ENCODE measurements at places on chromosomes 1 and 21. TPM values are rescaled to one million over a fixed set of nuclear protein-coding genes. Genes with fewer than 3 reads are reported as not detected.

The CLEC20A gene
- total RNA-seq, result not detected

The SPRR2G gene
- total RNA-seq, result not detected

The LCE1A gene
- total RNA-seq, result not detected

The WDR64 gene
- total RNA-seq, result not detected

DNA sequence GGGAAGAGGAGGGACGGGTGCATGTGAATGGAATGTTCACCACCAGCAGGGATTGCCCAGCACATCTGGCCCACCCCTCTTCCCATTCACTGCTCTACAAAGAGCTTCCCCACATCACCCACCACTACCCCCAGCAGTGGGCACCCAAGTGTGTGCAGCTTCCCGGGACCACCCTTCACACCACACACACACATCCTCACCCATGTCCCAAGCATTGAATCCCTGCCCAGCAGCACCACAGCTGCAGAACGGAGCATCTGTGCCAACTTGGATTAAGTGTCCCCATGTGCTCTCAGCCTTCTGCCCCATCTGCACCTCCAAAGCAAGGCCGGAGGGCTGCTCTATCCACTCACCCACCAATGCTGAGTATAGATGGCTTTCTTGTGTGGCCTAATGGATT, 141.4 kb downstream of the PSMG1 start:
- H3K4me1 ChIP-seq, result peaks cover 12% of the 10 kb centered on the region
- no peak overlapping the region for H3K27ac ChIP-seq
- no peak overlapping the region for H3K4me3 ChIP-seq
- no peaks in the 10 kb centered on the region for H3K36me3 ChIP-seq

DNA sequence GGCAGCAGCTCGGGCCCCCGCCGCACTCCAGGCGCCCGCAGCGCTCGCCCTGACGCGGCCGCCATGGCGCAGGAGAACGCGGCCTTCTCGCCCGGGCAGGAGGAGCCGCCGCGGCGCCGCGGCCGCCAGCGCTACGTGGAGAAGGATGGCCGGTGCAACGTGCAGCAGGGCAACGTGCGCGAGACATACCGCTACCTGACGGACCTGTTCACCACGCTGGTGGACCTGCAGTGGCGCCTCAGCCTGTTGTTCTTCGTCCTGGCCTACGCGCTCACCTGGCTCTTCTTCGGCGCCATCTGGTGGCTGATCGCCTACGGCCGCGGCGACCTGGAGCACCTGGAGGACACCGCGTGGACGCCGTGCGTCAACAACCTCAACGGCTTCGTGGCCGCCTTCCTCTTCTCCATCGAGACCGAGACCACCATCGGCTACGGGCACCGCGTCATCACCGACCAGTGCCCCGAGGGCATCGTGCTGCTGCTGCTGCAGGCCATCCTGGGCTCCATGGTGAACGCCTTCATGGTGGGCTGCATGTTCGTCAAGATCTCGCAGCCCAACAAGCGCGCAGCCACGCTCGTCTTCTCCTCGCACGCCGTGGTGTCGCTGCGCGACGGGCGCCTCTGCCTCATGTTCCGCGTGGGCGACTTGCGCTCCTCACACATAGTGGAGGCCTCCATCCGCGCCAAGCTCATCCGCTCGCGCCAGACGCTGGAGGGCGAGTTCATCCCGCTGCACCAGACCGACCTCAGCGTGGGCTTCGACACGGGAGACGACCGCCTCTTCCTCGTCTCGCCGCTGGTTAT, 2.8 kb downstream of the KCNJ9 start:
- no peak for DNase-seq
- peaks cover 10% of the 10 kb centered on the region for H3K36me3 ChIP-seq
- peak overlapping the region; percentile 84 for H3K27ac ChIP-seq
- peaks cover 27% of the 10 kb centered on the region for H3K4me1 ChIP-seq
- no peaks in the 10 kb centered on the region for H3K27me3 ChIP-seq

GRCh38 chr1:12141163-12141850, 25.5 kb upstream of the TNFRSF1B start:
- H3K27me3 ChIP-seq, result no peaks in the 10 kb centered on the region
- DNase-seq, result no peak
- no peak overlapping the region for H3K27ac ChIP-seq
- no peak overlapping the region for H3K4me3 ChIP-seq
- no peaks in the 10 kb centered on the region for H3K36me3 ChIP-seq

GRCh38 chr1:205455581-205456382, at the start of gene BLACAT1:
TSS of gene BLACAT1 (minus strand) at chr1:205456045.
- peaks cover 22% of the 10 kb centered on the region for H3K27me3 ChIP-seq
- peaks cover 15% of the 10 kb centered on the region for H3K4me1 ChIP-seq
- no peak within 1 kb of the TSS for H3K27ac ChIP-seq
- no peaks in the 10 kb centered on the region for H3K36me3 ChIP-seq
- DNase-seq, result no peak
- H3K4me3 ChIP-seq, result peak within 1 kb of the TSS; percentile 45

GRCh38 chr1:36805979-36806640, 228.2 kb downstream of the GRIK3 start:
- H3K27me3 ChIP-seq, result no peaks in the 10 kb centered on the region
- H3K36me3 ChIP-seq, result no peaks in the 10 kb centered on the region
- no peak overlapping the region for H3K4me3 ChIP-seq
- H3K27ac ChIP-seq, result no peak overlapping the region
- no peaks in the 10 kb centered on the region for H3K4me1 ChIP-seq

- peaks cover 52% of the 10 kb centered on the region for H3K4me1 ChIP-seq
- DNase-seq, result no peak
- H3K27ac ChIP-seq, result no peak overlapping the region
- H3K36me3 ChIP-seq, result no peaks in the 10 kb centered on the region
- no peaks in the 10 kb centered on the region for H3K27me3 ChIP-seq
These were observed 5.5 kb downstream of the MRPS6 start for GRCh38 chr21:34078915-34079314.

GRCh38 chr1:67676287-67676686, 8.7 kb upstream of the GADD45A start:
- no peak for DNase-seq
- H3K27me3 ChIP-seq, result no peaks in the 10 kb centered on the region

DNA sequence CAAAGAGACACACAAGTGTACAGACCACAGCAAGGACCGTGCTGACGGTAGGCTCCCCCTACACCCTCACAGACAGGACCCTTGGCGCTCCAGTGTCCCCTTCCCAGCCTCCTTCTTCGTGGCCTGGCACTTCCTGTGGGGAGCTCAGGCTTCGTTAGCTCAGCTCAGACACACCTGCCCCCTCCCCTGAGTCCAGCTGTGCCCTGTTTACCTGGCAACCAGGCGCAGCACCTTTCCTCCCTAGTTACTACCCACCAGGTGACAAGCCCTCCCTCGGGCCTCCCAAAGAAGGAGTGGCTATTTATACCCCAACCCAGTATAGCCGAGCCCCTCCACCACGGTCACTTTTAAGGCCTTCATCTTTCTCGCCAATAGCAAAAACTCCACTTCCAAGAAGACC, 4.7 kb downstream of the CELF3 start:
- peaks cover 6% of the 10 kb centered on the region for H3K27me3 ChIP-seq
- H3K4me3 ChIP-seq, result no peak overlapping the region
- no peaks in the 10 kb centered on the region for H3K36me3 ChIP-seq
- no peak for DNase-seq
- no peaks in the 10 kb centered on the region for H3K4me1 ChIP-seq
- H3K27ac ChIP-seq, result no peak overlapping the region

- H3K36me3 ChIP-seq, result no peaks in the 10 kb centered on the region
- no peaks in the 10 kb centered on the region for H3K27me3 ChIP-seq
- DNase-seq, result no peak
- no peak overlapping the region for H3K27ac ChIP-seq
- no peaks in the 10 kb centered on the region for H3K4me1 ChIP-seq
These were observed 78.8 kb downstream of the TRABD2B start for GRCh38 chr1:47918257-47918867.

- H3K4me3 ChIP-seq, result no peak overlapping the region
- no peaks in the 10 kb centered on the region for H3K27me3 ChIP-seq
- no peak overlapping the region for H3K27ac ChIP-seq
These were observed 310.0 kb downstream of the PBX1 start for GRCh38 chr1:164868990-164869389.

DNA sequence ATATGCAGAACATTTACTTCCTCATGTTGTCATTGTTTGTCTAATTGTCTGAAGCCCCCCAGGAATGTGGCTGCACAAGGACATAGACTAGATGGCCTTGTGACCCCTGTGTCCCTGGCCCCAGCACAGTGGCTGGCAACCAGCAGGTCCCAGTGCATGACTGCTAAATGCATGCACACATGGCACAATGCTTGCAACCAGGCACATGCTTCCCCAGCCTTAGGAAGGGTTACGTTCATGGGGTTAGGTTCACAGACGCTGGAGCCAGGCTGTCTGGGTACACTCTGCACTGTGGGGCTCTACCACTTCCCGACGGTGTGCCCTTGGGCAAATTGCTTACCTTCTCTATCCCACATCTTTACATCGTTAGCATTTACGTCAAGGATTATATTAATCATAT, 21.2 kb upstream of the CLIC6 start:
- no peaks in the 10 kb centered on the region for H3K27me3 ChIP-seq
- no peaks in the 10 kb centered on the region for H3K36me3 ChIP-seq

DNA sequence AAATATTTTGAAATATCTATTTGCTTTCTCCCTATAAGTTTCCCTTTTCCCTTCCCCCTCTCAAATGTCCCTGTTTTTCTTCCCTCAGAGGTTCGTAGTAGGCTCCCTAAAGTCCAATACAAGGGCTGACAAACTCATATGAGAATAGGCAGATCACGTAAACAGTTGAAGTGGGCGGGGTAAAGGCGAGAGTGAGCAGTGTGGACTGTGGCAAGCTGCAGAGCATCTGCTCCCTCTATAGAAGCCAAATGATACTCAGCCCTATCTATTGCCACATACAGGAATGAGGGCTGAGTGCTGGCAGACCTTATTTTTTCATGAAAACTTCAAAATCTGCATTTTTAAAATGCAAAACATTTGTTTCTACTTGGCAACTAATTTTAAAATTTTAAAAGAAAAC, 26.3 kb downstream of the PRDX6 start:
- no peaks in the 10 kb centered on the region for H3K27me3 ChIP-seq
- H3K4me1 ChIP-seq, result no peaks in the 10 kb centered on the region
- no peak overlapping the region for H3K4me3 ChIP-seq
- DNase-seq, result no peak

DNA sequence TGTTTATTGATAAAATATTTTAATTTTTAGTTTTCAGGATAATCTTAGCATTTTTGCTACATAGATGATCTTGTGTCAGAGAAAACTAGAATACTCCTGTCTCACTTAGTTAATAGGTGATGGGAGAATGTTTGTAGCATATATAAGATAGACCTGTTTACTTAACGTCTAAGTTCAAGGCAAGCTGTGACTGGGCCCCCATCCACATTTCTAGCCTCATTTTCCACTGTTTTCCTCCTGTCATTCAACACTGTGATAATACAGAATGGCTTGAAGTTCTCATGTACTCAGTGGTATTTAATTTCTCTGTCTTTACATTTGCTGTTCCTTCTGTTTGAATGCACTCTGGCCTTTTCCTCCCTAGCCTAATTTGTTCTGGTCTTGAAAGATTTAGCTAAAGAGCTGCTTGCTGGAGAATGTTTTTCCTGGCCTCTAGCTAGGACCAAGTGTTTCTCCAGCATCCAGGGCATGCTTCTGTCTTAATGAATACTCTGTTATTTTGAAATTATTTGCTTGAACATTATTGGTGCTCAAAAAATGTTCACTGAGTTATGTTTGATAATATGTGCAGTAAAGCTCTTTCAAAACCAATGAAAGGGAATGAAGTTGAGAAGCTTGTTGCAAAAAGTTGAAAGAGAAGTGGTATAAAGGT, 37.3 kb downstream of the USP25 start:
- H3K27me3 ChIP-seq, result no peaks in the 10 kb centered on the region
- H3K4me1 ChIP-seq, result no peaks in the 10 kb centered on the region
- H3K27ac ChIP-seq, result peak overlapping the region; percentile 10
- H3K4me3 ChIP-seq, result no peak overlapping the region

DNA sequence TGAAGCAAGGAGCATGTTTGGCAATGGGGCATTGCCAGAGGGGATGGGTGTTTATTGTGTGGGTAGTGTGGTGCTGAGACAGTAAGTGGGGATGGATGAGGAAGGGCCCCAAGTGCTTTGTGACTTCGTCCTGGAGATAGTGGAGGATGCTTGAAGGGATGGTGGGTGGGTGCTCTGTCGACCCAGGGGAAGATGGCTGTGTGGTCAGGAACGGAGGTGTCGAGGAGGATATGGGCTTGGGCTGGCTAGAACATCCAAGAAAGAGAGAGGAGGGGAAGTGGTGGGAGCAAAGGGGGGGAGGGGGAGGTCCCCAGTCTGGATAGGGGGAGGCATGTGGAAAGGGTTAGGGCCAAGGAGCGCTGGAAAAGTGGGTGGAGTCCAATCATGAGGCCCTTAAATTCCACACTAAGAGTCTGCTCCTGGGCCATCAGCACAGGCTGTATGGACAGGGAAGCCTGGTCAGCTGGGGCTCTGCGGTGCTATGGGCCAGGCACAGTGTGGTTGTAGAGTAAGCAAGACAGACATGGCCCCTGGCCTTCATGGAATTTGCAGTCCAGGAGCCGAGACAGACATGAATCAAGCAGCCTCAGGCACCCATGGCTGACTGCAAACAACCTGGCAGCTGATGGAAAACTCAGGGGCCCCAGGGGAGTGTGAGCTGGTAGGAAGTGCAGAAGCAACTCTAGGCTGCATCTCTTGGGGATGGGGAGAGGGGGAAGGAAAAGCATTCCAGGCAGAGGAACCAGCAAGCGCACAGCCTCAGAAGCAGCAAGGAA, 36.3 kb downstream of the EDN2 start:
- H3K4me3 ChIP-seq, result no peak overlapping the region
- peak overlapping the region; percentile 10 for H3K27ac ChIP-seq
- no peak for DNase-seq
- H3K27me3 ChIP-seq, result no peaks in the 10 kb centered on the region

DNA sequence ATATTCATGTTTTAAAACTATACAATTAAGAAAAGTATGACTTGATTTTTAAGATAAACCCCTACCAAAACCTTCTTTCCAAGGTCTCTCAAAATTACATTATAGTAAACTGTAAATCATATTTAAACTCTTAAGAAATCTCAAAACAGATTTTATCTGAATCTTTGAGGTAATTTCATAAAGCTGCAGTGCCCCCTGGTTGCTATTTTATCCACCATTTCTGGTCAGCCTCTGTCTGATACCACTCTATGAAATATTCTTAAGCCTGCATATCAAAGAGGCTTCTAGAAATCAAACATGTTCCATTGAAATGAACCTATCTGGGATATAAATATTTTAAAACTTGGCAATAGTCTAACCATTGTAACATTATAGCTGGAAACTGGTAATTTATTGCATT, 317.3 kb downstream of the COL11A1 start:
- no peaks in the 10 kb centered on the region for H3K4me1 ChIP-seq
- no peaks in the 10 kb centered on the region for H3K36me3 ChIP-seq
- no peak overlapping the region for H3K4me3 ChIP-seq
- DNase-seq, result no peak

DNA sequence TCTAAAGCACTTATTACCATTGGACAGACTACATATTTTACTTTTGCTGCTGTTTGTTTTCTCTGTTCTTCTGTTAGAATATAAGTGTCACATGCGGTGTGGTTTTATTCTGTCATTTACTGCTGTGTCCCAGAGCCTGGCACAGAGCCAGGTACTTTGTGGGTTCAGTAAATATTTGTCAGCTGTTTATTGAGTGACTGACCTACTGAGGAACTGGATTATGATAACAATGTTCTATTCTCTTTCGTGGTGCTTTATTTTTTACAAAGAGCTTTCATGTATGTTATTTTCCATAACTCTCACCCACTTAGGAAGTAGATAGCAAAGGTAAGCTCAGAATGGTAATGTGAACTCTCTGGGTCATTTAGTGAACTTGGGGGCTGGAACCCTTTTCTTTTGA, 118.8 kb downstream of the RWDD3 start:
- H3K27me3 ChIP-seq, result no peaks in the 10 kb centered on the region
- no peaks in the 10 kb centered on the region for H3K4me1 ChIP-seq
- H3K36me3 ChIP-seq, result no peaks in the 10 kb centered on the region
- no peak for DNase-seq
- no peak overlapping the region for H3K27ac ChIP-seq
- no peak overlapping the region for H3K4me3 ChIP-seq

All from ascending aorta (tissue), 2 donors.